ENCODE measurements at places on chromosomes 6 and 20. TPM values are rescaled to one million over a fixed set of nuclear protein-coding genes. Genes with fewer than 3 reads are reported as not detected.

IMPG1 gene
- polyA plus RNA-seq = not detected

SLC44A4 gene
- polyA plus RNA-seq = 0.06 TPM

GABRR2 gene
- polyA plus RNA-seq = 0.12 TPM

MAP7 gene
- polyA plus RNA-seq = 14.9 TPM

PTK6 gene
- polyA plus RNA-seq = 28.5 TPM

NOL7 gene
- polyA plus RNA-seq = 45.3 TPM

ATP6V1G2 gene
- polyA plus RNA-seq = 0.94 TPM

TOX2 gene
- polyA plus RNA-seq = 0.20 TPM

BPIFA1 gene
- not detected for polyA plus RNA-seq

IYD gene
- not detected for polyA plus RNA-seq

DNA sequence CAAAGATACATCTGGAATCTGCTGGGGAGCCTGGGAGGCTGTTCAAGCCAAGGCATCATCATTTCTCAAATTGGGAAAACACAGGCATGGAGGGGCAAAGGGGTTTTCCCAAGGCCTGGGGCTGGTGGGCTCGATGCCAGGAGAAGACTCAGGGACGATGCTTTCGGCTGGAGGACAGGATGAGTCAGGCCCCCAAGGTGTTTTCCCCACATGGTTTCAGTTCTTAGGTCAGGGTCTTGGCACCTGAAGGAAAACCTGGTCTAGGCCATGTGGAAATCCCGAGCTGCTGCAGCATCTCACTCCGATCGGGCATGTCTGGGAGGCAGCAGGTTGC is 348.1 kb downstream of the CDC5L start:
- H3K4me1 ChIP-seq = no peaks in the 10 kb centered on the region
- DNase-seq = peak; percentile 17
- H3K27me3 ChIP-seq = no peaks in the 10 kb centered on the region
- H3K36me3 ChIP-seq = no peaks in the 10 kb centered on the region
- H3K4me3 ChIP-seq = no peak overlapping the region

DNA sequence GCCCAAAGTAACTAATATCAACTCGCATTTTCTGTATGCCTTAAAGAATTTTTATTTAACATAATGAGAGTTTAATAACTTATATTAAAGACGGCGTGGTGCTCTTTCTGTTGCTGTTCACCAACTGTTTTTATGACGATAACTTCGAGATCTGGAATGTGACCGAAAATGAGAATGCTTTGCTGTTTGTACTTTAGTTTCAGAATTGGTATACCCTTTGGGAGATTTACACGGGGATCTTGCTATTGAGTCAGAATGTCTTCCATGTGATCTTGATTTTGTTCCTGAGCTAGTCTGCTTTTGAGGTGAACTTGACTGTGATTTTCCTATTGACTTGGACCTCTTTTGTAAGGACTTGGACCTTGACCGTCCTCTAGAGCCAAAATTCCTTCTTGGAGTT is 17.9 kb downstream of the PNRC1 start:
- H3K36me3 ChIP-seq = no peaks in the 10 kb centered on the region
- DNase-seq = no peak
- no peak overlapping the region for H3K27ac ChIP-seq
- H3K4me1 ChIP-seq = no peaks in the 10 kb centered on the region

- no peaks in the 10 kb centered on the region for H3K36me3 ChIP-seq
- H3K27me3 ChIP-seq = no peaks in the 10 kb centered on the region
- H3K4me1 ChIP-seq = no peaks in the 10 kb centered on the region
- H3K27ac ChIP-seq = no peak overlapping the region
- DNase-seq = no peak
- H3K4me3 ChIP-seq = no peak overlapping the region
Observed at GRCh38 chr20:9615766-9616454, 101.5 kb downstream of the LAMP5 start.

GRCh38 chr6:3926150-3926482 is 76.9 kb downstream of the FAM50B start:
- DNase-seq = no peak
- H3K27me3 ChIP-seq = no peaks in the 10 kb centered on the region
- H3K4me1 ChIP-seq = no peaks in the 10 kb centered on the region
- no peaks in the 10 kb centered on the region for H3K36me3 ChIP-seq
- H3K4me3 ChIP-seq = no peak overlapping the region

- H3K27ac ChIP-seq = no peak overlapping the region
- DNase-seq = no peak
Observed at GRCh38 chr6:155014670-155015300, 19.7 kb downstream of the TIAM2 start.

- H3K36me3 ChIP-seq = peaks cover 17% of the 10 kb centered on the region
- H3K27me3 ChIP-seq = no peaks in the 10 kb centered on the region
- H3K27ac ChIP-seq = no peak overlapping the region
- no peak for DNase-seq
- peaks cover 42% of the 10 kb centered on the region for H3K4me1 ChIP-seq
- no peak overlapping the region for H3K4me3 ChIP-seq
Observed at GRCh38 chr20:31570735-31571617, 34.1 kb upstream of the ID1 start.

GRCh38 chr20:50865591-50865990 is 65.6 kb downstream of the ADNP start:
- no peak overlapping the region for H3K27ac ChIP-seq
- no peaks in the 10 kb centered on the region for H3K36me3 ChIP-seq
- no peaks in the 10 kb centered on the region for H3K27me3 ChIP-seq
- no peak overlapping the region for H3K4me3 ChIP-seq
- peaks cover 8% of the 10 kb centered on the region for H3K4me1 ChIP-seq

DNA sequence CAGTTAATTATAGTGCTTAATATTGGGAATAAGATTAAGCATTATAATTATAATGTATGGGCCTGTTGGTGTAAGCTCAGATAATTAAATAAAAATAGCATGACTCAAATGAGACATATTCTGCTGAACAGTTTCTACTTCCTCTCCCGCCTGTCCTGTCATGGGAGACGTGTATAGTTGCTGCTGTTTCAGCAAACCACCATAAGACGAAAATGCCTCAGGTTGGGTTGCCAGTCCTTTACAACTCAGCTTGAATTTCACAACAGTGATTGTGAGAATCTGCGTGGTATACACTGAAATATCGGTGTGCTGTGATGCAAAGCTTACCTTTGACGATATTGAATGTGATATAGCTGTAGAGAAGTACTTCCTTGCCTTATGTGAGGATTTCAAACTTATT is 99.5 kb downstream of the POPDC3 start:
- H3K4me1 ChIP-seq = peaks cover 4% of the 10 kb centered on the region
- H3K27ac ChIP-seq = no peak overlapping the region
- H3K27me3 ChIP-seq = no peaks in the 10 kb centered on the region
- H3K36me3 ChIP-seq = no peaks in the 10 kb centered on the region
- DNase-seq = no peak

- no peaks in the 10 kb centered on the region for H3K36me3 ChIP-seq
- peak overlapping the region; percentile 47 for H3K4me3 ChIP-seq
- H3K27me3 ChIP-seq = no peaks in the 10 kb centered on the region
- no peak for DNase-seq
- H3K27ac ChIP-seq = peak overlapping the region; percentile 25
Observed at GRCh38 chr6:13733178-13733887, 21.7 kb upstream of the RANBP9 start.

GRCh38 chr6:56808871-56809359 is 146.0 kb upstream of the BEND6 start:
- DNase-seq = no peak
- H3K27me3 ChIP-seq = no peaks in the 10 kb centered on the region
- H3K27ac ChIP-seq = no peak overlapping the region

GRCh38 chr20:39516964-39517363 is 554.8 kb downstream of the DHX35 start:
- H3K4me3 ChIP-seq = no peak overlapping the region
- DNase-seq = no peak
- H3K27me3 ChIP-seq = no peaks in the 10 kb centered on the region
- H3K4me1 ChIP-seq = no peaks in the 10 kb centered on the region

DNA sequence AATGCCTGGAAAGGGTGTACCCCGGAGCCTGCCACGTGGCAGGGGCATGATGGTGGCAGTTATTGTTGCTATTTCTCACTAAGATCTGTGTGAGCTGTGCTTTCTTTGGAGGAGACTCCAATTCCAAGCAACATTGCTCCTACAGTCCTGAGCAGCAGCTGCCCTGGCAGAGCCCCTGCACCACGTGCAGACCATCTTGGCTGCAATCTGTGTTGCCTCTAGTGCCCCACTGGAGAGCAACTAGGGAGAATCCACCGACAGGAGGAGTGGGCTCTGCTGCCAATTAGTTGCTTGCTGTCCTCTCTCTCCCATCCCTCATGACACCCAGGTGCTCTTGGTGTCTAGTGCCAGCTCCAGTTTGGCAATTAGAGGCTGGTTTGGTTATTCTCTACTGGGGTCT is 116.0 kb downstream of the PXDC1 start:
- H3K36me3 ChIP-seq = no peaks in the 10 kb centered on the region
- H3K4me1 ChIP-seq = no peaks in the 10 kb centered on the region
- no peak overlapping the region for H3K27ac ChIP-seq
- no peak overlapping the region for H3K4me3 ChIP-seq

DNA sequence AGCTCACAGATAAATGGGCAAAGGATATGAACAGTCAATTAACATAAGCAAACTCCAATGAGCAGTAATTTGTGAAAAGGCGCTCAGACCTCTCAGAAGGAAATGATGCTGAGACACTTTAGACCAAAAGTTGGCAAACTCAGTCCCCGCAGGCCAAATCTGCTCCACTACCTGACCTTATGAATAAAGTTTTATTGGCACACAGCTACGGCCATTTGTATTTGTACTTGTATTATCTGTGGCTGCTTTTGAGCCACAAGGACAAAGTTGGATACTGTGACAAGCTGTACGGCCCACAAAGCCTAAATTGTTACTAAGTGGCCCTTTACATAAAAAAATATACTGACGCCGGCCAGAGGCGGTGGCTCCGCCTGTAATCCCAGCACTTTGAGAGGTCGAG is 167.0 kb downstream of the PREX1 start:
- H3K4me3 ChIP-seq = no peak overlapping the region
- H3K27me3 ChIP-seq = peaks cover 28% of the 10 kb centered on the region
- H3K27ac ChIP-seq = no peak overlapping the region
- no peaks in the 10 kb centered on the region for H3K36me3 ChIP-seq

DNA sequence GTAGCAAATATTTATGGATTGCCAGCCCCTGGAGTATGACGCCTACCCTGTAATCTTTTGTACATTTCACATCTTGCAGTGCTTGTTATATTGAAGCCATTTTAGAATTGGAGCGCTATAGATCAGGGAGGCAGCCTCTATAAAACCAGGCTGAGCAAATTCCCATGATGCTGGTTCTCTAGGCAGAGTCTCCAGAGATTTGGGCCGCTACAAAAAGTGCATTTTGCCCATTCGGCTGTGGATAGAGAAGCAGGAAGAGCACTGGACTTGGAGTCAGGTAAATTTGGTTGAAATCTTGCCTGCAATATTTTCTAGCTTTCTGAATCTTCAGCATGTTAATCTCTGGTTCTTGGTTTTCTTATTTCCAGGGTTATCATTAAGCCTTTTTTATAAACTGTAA is 2.0 kb downstream of the YWHAB start:
- peaks cover 2% of the 10 kb centered on the region for H3K36me3 ChIP-seq
- peaks cover 31% of the 10 kb centered on the region for H3K4me1 ChIP-seq
- H3K27me3 ChIP-seq = no peaks in the 10 kb centered on the region
- H3K27ac ChIP-seq = peak overlapping the region; percentile 86
- no peak for DNase-seq

GRCh38 chr20:61734733-61735502 is 330.8 kb downstream of the TAF4 start:
- no peak overlapping the region for H3K27ac ChIP-seq
- H3K4me1 ChIP-seq = no peaks in the 10 kb centered on the region
- DNase-seq = no peak
- peaks cover 22% of the 10 kb centered on the region for H3K27me3 ChIP-seq

GRCh38 chr6:44481760-44482159 is 94.3 kb downstream of the CDC5L start:
- no peak for DNase-seq
- no peaks in the 10 kb centered on the region for H3K27me3 ChIP-seq
- no peaks in the 10 kb centered on the region for H3K36me3 ChIP-seq
- H3K4me1 ChIP-seq = peaks cover 15% of the 10 kb centered on the region

GRCh38 chr6:9745476-9745875 is 669.4 kb downstream of the TFAP2A start:
- H3K4me3 ChIP-seq = no peak overlapping the region

GRCh38 chr6:131914967-131915751 is 36.0 kb downstream of the CCN2 start:
- no peak overlapping the region for H3K27ac ChIP-seq
- no peaks in the 10 kb centered on the region for H3K36me3 ChIP-seq
- DNase-seq = peak; percentile 55
- H3K4me3 ChIP-seq = no peak overlapping the region
- peaks cover 3% of the 10 kb centered on the region for H3K4me1 ChIP-seq
- H3K27me3 ChIP-seq = peaks cover 3% of the 10 kb centered on the region

DNA sequence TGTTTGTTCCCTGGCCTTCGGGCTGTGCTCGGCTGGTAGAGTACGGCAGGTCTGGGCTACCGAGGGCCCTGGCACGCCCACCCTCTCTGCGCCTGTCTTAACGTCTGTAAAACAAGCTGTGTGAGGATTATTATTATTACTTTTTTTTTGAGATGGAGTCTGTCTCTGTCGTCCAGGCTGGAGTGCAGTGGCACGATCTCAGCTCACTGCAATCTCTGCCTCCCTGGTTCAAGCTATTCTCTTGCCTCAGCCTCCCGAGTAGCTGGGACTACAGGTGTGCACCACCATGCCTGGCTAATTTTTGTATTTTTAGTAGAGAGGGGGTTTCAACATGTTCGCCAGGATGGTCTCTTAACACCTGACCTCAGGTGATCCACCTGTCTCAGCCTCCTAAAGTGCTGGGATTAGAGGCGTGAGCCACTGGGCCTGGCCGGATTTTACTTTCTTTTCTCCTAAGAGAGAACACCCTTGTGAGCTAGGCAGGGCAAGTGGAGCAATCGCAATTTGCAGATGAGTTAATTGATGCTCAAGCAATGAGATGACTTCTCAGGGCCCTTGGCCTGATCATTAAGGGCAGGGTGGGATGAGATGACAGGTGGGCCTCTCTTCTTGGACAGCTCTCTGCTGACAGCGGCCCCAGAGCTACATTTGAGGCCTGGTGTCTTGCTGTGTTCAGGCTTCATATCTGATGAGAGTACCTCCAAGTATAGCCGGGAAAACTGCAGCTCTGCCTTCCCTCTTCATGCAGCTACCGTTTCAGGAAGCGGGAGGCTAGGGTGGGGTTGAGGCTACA is 859 bp upstream of the SMIM29 start:
- DNase-seq = no peak
- peak overlapping the region; percentile 65 for H3K27ac ChIP-seq
- peaks cover 37% of the 10 kb centered on the region for H3K4me1 ChIP-seq
- no peaks in the 10 kb centered on the region for H3K27me3 ChIP-seq
- H3K4me3 ChIP-seq = peak overlapping the region; percentile 63

- H3K4me1 ChIP-seq = no peaks in the 10 kb centered on the region
- no peak overlapping the region for H3K4me3 ChIP-seq
- H3K36me3 ChIP-seq = no peaks in the 10 kb centered on the region
- no peak overlapping the region for H3K27ac ChIP-seq
- H3K27me3 ChIP-seq = no peaks in the 10 kb centered on the region
- no peak for DNase-seq
Observed at GRCh38 chr6:113338644-113339043, 518.5 kb upstream of the MARCKS start.

GRCh38 chr6:81751388-81752083 is 945 bp downstream of the TENT5A start:
- peak overlapping the region; percentile 26 for H3K27ac ChIP-seq
- H3K27me3 ChIP-seq = no peaks in the 10 kb centered on the region
- H3K4me3 ChIP-seq = peak overlapping the region; percentile 86
- H3K36me3 ChIP-seq = no peaks in the 10 kb centered on the region
- no peak for DNase-seq
